ENCODE measurements at places on chromosomes 6 and 20.

GRCh38 chr6:14948586-14949245, 297.2 kb upstream of the JARID2 start:
- DNase-seq: no peak

DNA sequence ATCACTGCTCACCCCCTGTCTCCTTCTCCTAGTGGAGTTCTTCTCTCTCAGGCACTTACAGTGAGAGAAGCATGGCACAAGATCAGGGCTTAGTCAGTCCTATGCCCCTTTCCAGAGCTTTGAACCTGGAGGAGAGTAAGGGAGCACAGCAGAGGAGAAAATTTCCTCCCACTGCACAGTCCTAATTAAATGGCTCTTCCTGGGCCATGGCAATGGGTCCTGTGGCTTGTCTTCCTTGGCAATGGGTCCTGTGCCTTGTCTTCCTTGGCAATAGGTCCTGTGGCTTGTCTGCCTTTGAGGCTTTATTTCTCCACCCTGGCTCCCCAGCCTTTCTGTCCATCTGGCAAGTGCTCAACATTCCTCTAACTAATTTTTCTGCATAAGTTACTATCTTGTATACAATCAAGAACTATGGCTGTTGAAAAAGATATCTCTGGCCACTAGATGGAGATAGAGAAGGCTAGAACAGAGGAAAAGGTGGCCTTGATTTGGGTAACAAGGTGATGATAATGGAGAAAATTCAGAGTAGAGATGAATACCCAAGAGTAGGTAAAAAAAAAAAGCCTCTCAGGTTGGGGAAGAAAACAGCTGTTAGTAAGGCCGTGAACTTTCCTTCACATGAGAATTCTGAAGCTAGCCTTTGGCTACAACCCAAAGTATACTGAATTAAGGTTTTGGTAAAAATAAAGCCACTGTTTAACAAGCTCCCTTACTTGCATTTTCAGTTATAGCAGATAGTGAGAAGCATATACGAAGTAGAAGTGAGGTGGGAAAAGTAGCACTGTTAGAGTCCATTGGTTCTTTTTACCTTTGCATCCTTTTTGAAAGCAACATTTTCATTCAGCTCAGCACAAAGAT, 504.9 kb downstream of the DOK5 start:
- no peak for DNase-seq

DNA sequence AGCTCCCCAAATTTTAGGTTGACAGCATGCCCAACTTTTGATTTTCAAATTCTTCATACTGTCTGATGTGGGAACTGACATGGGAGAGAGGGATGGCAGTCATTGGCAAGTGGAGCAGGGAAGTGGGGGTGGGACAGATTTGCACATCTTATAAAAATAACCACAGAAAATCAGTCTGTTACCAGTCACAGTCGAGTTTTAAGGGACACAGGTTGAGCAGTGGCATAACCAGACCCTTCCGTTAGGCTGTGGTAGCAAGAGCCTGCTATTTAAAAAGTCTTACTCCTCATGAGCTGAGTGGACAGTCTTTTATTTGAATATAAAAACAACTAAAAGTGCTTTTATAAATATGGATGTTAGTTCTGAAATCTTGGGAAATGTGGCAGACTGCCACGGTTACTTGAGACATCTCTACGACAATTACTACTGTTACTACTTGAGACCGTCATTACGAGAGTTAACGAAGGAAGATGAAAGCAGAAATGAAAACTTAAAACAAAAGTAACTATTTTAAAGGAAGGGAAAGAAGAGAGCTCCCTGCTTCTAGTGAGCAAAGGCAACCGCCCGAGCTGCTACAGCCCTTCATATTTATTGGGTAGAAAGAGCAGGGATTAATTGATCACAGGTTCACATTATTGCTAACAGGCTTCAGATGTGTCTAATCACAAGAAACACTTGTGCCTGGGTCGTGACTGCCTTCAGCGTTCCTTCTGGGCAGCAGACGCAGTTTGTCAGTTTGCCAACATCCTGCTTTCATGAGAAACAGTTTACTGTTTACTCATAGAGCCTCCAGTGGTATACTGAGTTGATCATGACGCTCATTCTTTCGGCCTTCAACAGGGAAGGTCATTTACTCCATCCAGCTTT, 71.3 kb downstream of the EFHC1 start:
- no peak for DNase-seq

DNA sequence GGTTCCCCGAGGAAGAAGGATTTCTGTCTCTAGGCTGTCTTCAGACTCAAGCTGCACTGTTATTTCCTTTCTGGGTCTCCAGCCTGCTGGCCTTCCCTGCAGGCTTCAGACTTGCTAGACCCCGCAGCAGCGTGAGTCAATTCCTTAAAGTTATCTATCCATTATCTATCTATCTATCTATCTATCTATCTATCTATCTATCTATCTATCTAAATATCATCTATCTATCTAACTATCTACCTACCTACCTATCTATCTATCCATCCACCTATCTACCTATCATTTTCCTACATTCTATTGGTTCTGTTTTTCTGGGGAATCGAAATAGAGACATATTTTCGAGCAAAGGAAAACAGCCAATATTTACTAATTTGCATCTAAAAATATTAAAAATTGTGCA, 48.7 kb upstream of the BMP6 start:
- no peak for DNase-seq

DNA sequence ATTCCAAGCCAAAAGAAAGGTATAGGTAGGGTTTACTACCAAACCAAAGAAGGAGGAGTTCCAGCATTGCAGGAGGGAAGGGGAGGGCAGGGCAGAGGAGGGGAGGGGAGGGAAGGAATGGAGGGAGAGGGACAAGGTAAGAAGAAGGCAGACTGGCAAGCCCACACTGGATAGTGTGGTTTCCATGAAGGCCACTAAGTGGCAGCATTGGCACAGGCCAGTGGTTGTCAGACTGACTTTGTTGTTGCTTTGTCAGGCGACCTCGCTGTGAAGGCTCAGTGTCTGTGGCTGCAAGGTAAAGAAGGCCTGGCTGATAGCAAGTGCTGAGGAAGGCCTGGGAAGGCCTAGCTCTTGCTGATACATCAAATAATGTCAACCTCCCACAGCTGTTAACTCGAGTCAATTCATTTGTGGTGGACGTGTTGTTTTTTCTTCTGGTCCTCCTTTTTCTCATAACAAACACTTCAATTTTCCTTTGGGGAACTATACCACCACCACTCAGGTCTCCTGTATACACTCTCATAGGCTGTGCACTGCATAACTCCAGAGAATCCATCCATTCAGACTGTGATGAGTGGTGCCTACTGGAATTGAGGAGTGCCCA, 7.7 kb upstream of the ZNF334 start:
- DNase-seq: peak; percentile 9

DNA sequence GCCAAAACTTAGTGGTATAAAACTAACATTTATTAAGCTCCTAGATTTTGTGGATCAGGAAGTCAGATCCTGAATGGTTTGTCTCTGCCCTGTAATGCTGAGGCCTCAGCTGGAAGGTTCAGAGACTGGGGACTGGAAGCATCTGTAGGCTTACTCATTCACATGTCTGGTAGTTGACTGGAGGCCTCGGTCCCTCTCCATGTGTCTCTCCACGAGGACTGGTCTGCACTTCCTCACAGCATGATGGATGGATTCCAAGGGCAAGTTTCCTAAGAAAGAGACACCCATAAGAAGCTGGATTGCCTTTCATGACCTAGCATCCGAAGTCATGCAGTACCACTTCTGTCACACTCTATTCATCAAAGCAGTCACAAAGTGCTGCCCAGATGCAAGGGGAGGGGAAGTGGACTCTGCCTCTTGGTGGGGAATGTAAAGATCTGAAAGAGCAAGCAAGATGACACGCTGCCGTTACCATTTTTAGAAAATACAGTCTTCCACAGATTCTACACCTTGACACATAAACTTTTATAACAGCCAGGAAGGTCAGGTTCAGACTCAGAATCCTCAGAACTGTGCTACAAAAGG, 17.2 kb upstream of the MDGA1 start:
- DNase-seq: no peak

DNA sequence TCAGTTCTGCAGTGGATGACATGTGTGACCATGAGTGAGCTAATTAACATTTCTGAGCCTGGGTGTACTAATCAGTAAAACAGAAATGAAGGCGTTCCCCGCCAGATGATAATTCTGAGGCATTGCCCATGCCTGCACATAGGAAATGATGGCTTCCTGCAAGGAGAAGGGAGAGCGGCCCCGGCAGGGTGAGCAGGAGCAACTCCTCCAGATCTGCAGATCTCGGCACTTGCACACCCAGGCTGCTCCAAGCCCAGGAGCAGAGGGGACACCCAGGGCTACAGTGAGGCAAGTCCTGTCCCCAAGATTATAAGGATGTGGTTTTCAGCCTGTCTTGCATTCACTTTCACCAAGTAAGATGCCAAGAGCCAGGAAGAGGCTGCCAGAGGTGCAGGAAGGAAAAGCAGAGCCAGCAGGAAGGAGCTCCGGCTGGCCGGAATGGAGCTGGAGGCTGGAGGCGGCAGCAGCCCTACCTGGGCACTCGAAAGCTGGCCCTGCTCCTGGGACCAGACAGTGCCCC, 177.5 kb upstream of the CST7 start:
- no peak for DNase-seq

GRCh38 chr20:43982886-43983285, 68.2 kb downstream of the TOX2 start:
- no peak for DNase-seq

DNA sequence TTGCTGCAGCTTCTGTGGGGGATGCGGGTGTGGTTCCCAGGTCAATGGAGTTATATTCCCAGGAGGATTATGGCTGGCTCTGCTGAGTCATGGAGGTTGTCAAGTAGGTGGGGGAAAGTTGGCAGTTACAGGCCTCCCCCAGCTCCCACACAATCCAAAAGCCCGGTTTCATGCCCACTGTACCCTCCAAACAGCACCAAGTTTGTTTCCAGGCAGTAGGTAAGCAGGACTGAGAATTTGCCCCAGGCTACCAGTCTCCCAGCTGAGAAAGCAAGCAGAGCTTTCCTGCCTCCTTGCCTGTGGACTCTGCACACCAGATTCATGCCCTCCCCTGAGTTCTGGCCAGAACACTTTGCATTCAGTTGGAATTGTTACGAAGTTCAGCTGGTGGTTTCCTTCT, 578.2 kb downstream of the MEI4 start:
- no peak for DNase-seq

DNA sequence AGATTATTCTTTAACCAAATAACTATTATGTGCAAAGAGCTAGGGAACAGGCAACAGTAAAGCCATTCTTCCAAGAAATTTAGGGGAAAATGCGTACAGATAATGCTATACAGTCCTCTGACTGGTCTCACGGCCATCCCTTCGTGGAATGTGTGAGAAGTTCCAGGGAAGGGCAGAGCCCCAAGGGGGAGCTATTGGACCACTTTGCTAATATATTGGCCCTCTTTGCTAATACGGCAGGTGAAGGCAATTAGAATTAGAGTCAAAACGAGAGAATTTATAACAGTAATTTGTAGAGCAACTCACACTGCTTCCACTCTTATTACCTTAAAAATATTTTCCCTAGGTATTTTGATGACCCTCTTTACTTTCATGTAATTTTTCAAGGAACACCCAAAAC, 140.4 kb downstream of the IMPG1 start:
- no peak for DNase-seq

- DNase-seq: no peak
Measured at GRCh38 chr20:54879393-54879792, 404.0 kb downstream of the DOK5 start.

- DNase-seq: no peak
Measured at GRCh38 chr6:142355520-142356174, 53.8 kb downstream of the ADGRG6 start.

DNA sequence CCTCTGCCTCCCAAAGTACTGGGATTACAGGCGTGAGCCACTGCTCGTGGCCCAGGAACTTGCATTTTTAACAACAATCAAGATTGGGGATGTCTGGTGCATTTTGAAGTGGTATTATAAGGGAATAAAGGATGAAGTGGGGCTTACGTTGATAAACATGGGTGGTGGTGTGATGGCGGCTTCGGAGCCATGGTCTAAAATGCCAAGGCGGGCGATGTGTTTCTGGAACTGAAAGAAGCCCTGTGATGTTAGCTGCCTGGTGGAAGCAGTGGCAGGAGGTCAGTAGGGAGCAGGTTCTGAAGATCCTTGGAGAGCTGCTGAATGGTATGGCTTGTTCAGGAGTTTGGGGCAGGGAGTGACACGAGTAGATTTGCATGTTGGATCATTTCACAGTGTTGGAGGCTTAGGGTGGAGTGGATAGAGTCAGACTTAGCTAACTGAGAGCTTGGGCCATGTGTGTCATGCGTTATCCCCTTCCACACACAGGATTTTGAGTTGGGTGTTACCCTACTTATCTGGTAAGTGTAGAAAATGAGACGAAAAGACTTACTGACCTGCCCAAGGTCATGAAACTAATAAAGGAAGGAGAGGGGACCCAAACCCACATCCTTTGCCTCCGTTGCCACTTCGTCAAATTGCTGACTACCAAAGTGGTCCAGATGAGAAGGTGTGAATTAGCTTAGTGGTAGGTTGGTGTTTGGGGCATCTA, 1.5 kb downstream of the NELFCD start:
- DNase-seq: no peak

- no peak for DNase-seq
Measured at GRCh38 chr6:118652051-118652615, 742 bp upstream of the CEP85L start.

Data from NCI-H524 treated with DMSO at 0.1 percent for 48 hours (cell line).